ENCODE measurements at places on chromosomes 4 and X.

DNA sequence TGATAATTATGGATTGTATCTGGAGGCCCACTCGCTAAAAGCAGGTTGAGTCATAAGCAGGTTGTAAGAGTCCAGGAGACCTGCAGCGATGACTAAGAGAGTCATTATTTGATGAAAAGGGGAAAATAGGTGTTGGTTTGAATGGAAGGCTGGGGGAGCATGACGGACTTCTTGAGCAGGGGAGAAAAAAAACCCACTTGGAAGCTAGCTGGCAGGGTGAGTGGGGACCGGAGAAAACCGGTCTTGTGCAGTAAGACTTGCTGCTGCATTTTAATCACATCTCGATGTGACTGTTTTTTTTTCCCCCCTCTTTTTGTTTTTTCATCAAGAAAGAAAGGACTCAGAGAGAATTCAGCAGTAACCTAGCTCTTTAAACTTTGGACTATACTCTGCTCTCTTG lies 90.0 kb downstream of the IGSF1 start:
- DNase-seq, result no peak

DNA sequence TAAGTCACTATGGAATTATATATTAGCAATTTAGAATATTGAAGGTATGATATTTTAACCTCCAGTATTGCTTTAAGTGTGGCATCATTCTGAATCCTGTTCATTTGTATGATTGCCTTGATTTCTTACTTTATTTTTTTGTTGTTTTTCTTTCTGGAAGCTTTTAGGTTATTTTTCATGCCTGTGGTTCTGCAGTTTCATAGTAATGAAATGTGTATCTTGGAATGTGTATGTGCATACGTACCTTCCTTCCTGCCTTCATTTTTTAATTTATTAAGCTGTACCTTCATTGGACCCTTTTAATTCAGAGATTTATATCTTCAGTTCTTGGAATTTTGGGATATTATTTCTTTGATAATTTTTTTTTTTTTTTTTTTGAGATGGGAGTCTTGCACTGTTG lies 22.1 kb downstream of the CPEB2 start:
- no peak for DNase-seq

DNA sequence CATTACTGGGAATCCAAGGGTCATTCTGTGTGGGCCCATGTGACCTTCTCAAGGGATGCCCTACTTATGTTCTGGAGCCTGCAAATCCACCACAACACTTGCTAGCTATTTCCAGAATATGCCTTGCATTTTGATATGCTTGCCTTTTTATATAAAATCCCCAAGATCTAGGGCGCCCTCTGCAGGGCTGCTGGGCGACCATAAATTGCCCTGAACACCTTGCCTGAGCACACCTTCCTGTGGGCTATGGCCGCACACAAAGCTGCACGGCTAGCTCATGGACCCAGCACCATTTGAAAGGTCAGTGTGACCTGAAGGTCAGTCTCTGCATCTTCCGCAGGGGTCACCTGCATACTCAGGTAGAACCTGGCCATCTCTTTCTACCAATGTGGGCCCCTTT lies 311.7 kb downstream of the NLGN4X start:
- no peak for DNase-seq

- no peak for DNase-seq
These were observed 524.1 kb downstream of the IL15 start for GRCh38 chr4:142160509-142160908.

- no peak for DNase-seq
These were observed 15.7 kb downstream of the OFD1 start for GRCh38 chrX:13750204-13750603.

DNA sequence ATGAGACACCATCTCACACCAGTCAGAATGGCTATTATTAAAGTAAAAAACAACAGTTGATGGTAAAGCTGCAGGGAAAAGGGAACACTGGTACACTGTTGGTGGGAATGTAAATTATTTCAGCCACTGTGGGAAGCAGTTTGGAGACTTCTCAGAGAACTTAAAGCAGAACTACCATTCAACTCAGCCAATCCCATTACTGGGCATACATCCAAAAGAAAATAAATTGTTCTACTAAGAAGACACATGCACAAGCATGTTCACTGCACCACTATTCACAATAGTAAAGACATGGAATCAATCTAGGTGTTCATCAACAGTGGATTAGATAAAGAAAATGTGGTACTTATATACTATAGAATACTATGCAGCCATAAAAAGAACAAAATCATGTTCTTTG lies 135.0 kb downstream of the REELD1 start:
- DNase-seq, result no peak

DNA sequence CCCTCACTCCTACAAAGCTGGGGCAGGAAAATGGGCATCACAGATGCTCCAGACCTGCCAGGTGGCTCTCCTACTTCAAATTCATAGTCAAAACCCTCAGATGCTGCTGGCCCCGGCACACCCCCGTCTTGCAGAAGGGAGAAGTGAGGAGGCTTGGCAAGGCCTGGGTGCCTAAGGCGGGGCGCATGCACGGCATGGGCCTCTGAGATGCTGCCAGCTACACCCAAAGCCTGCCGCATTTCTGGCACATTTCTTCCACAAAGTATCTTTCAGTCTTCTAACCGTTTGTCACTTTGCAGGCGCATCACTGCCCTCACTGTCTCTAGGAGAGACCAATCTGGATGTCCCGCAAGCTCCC lies 19.6 kb downstream of the WDR1 start:
- no peak for DNase-seq

DNA sequence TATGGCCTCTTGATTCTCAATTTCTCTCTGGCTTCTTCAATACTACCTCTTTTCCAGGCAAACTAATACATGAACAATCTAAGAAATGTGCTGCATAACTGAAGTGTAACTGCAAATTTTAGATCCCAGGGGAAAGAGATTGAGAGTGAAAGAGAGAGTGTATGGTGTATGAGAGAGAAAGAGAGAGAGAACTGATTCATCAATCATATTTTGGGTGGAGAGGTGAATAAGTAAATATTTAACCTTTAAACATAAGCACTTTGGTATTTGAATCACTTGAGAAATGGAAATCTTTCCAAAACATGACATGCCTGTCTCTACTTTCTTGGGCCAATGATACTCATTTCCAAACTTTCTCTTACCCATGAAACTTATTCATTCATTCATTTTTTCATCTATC lies 147.2 kb upstream of the DIPK2B start:
- DNase-seq, result no peak

GRCh38 chrX:124497386-124497785 lies 151.0 kb downstream of the SH2D1A start:
- DNase-seq, result no peak

DNA sequence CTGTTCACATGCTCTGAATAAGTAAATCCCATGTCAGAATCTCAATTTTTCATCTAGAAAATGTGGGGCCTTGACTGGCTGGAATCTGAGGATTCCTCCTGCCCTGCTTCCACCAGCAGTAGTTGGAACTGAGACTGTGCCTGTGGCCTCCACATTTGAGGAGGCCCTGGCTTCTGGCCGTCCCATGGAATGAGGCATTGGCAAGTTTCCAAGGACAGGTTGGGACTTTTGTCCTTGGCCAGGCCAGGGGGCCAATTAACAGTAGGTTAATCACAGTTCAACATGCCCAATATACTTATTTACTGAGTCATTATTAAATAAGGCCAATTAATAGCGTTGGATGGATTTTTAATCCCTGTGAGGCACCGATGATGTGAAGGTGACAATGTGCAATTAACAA lies 50.2 kb upstream of the GABRE start:
- no peak for DNase-seq

DNA sequence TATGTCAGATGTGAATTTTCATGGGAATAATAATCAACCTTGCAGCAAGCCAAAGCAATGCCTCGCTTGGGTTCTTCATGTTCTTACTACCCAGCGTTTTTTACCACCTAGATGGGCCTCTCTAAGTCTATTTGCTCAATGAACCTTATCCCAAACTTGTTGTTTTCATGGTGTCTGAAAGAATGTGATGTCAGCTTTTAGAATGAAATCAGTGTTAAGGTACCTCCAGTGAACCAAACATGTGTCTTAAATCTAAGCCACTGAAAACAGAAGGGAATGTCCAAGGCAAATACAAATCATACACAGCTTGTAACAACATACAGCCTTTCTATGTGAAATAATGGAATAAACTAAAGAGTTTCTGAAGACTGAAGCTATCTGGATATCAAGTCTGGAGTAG lies 6.7 kb downstream of the EPGN start:
- no peak for DNase-seq

- DNase-seq, result no peak
These were observed 76.6 kb upstream of the QRFPR start for GRCh38 chr4:121457278-121457875.

GRCh38 chrX:56797574-56798338 lies 68.7 kb downstream of the NBDY start:
- peak; percentile 22 for DNase-seq

GRCh38 chr4:139314047-139314800 lies 11.9 kb upstream of the NDUFC1 start:
- no peak for DNase-seq

GRCh38 chr4:633406-633805 lies 8.0 kb downstream of the PDE6B start:
- no peak for DNase-seq

DNA sequence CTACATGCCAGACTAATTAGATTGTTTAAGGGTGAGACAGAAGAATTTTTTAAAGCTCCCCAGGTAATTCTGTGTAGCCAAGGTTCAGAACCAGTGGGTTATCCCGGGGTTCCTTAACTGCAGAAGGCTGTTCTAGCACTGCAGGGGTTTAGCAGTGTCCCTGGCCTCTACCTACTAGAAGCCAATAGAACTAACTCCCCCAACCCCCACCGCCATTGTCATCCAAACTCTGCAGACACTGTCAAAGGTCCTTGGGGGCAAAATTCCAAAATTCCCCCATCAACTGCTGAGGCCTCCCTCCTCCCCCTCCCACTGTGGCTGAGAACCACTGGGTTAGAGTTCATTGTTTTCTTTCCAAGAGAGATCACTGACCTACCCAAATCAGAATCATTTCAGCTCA lies 66.4 kb downstream of the MOSPD2 start:
- DNase-seq, result no peak

DNA sequence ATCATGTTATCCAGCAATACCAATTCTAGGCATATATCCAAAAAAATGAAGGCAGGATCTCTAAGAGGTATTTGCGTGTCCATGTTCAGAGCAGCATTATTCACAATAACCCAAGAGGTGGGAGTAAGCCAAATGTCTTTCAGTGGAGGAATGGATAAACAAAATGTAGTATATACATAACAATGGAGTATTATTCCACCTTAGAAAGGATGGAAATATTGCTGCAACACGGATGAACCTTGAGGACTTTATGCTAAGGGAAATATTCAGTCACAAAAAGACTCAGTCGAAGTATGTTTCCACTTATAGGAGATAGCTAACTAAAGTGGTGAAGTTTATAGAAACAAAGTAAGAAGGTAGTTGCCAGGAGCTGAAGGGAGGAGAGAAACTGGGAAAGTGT lies 74.3 kb downstream of the LARP1B start:
- no peak for DNase-seq

DNA sequence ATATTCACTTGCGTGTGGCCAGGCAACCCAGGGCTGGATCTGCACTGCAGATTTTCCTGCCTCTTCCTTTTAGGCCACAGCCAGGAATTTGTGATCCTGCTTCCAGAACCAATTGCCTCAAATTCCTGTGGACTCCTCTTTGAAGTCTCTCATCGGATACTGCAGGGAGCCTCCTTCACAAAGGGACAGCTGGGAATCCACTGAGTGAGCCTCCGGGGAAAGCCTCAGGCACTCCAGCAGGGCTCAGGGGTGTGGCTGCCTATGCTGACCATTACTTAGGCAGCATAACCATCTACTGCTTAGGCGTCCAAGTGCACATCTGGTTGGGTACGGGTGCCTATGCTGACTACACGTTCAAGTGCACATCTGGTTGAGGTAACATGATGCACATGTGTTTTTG lies 321.5 kb downstream of the NLGN4X start:
- no peak for DNase-seq

DNA sequence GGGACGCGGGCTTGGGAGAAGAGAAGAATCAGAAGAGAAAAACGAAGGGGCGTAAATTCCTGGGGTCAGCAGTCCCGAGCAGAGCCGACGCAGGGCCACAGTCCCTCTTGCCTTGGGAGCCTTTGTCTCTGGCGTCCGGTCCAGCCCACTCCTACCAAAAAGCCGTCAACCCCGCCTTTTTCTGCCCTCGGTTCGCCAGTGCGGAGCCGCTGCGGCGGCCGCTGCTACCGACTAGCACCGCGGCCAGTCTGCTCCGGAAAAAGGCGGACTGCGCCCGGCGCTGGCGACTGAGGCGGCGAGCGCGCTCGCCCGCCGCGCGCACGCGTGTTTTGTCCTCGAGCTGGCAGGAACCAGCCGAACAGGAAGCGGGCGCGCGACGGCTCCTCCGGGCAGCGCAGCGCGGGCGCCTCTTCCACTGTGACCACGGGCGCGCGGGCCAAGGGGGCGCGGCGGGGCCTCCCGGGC lies 502 bp downstream of the HNRNPDL start:
- DNase-seq, result no peak

- DNase-seq, result no peak
These were observed 318.0 kb upstream of the TAPT1 start for GRCh38 chr4:16544251-16544721.
